NCI-H2081 (cell line): ENCODE measurements at places on chromosomes 2 and 18.
A peak's percentile ranks its signal among the peaks of the same experiment; 100 is the strongest.

DNA sequence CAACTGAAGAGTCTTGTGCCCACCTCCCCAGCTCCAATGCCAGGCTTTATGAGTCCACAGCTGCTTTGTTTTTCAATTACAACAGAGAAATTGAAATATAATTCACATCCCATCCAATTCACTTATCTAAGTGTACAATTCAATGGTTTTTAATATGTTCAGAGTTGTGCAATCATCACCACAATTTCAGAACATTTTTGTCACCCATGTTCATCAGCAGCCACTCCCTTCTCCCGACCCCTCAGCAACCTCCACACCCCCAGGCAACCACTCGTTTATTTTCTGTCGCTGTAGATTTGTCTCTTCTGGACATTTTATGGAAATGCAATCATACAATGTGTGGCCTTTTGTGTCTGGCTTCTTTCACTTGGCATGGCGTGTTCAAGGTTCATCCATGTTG, 23.3 kb downstream of the INHBB start:
- no peak for DNase-seq

DNA sequence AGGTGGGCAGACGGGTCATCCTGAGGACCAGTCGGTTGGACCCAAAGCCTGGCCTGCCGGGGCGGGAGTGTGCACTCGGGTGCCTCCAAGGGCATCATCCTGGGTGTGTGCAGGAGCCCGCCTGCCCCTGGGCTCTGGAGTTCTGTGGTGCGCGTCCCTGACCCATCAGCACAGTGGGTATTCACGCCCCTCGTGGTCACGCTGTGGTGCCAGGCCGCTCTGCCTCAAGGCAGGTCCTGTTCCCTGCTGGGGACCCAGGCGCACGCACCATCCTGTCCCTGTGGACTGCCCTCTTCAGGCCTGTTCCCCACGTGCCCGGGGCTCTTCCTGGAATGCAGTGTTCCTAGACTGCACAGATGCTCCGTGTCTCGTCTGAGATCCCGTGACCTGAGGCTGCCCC, 14.3 kb upstream of the D2HGDH start:
- DNase-seq: no peak

- DNase-seq: peak; percentile 22
Observed at GRCh38 chr2:73112026-73112912, 479 bp downstream of the RAB11FIP5 start.

DNA sequence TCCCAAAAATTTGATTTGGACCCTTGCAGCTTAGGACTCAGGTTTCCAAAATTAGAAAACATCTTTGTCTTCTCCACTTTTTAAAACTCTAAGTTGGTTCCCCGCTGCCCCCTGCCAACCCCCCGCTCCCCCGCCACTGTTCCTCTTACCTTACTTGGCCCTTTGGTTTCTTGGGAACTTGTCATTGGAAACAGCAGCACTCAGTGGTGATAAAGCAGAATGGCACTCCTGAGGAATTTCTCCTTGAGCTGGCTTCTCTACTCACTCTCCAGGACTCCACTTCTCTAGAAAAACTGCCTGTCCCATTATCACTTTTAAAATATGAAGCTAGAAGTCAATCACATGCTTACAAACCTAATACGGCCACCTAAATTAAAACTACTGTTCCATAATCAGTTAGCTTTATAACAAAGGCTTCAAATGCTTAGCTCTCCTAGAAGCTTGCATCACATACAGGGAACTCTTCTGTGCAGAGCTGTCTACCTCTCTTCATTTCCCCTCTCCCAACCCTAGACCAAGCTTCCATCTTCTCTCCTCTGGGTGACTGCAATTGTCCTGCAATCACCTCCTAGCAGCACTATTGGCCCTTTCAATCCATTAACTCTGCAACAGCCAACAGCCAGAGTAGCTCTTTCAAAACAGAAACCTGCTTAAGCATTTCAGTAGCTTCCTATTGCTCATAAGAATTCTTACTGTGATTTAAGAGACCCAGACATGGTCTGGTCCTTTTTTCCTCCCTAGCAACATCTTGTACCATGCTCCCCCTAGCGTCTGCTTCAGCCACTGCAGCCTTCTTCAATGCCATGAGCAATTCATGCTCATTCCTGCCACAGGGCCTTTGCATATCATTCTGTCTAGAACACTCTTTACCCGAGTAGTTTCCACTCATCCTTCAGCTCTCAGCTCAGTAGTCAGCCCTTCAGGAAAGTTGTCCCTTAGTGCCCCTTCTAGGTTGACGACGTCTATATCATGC, 15.2 kb upstream of the PLEKHM3 start:
- DNase-seq: peak; percentile 65
